Esophagus (tissue), 2 donors: ENCODE measurements at places on chromosomes 1 and 21. TPM values are rescaled to one million over a fixed set of nuclear protein-coding genes. Genes with fewer than 3 reads are reported as not detected.

Gene SMYD3
- polyA plus RNA-seq = 5.7 TPM

Gene PKP1
- polyA plus RNA-seq = 282 TPM

Gene CENPS
- polyA plus RNA-seq = 15.3 TPM

Gene ADCY10
- not detected for polyA plus RNA-seq

Gene CDKN2C
- 15.7 TPM for polyA plus RNA-seq

Gene ATP5PB
- polyA plus RNA-seq = 319 TPM

Gene PLA2G4A
- 3.1 TPM for polyA plus RNA-seq
